CD4-positive, alpha-beta T cell (primary cell): ENCODE measurements at places on chromosomes 2 and 18.

GRCh38 chr2:29010946-29011345, 29.8 kb downstream of the TOGARAM2 start:
- DNase-seq = peak; percentile 33

- DNase-seq = no peak
Observed at GRCh38 chr2:233853353-233853752, 982 bp downstream of the HJURP start.

DNA sequence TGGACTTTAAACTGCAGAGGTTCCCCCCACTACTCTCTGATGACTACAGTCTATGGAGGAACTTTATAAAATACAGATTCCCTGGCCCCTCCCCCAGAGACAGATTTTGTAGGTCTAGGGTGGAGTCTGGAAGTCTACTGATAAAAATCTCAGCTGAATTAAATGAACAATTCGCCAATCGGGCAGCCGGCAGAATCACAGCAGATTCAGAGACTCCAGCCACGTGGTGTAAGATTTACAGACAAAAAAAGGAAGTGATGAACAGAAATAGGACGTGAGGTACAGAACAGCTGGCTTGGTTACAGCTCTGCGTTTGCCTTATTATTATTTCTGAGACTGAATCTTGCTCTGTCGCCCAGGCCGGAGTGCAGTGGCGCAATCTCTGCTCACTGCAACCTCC, 21.4 kb upstream of the MTA3 start:
- no peak for DNase-seq

DNA sequence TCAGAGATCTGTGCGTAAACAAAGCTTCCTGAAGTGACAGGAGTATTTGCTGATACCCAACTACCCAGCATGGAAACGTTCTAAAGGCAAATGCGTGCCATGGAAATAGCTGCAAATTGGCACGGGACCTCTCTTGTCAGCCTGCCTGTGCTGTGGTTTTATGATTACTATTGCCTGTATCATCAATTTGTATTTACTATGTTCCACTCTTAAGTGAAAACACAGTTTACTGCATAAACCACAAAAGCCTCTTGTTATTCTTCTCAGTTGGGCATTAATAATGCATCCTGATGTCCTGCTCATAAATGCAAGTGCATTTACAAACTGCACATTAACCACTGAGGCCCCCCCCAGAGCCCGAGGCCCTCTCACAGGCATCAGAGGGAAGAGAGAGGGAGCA, 196.6 kb upstream of the SLC35G4 start:
- DNase-seq = no peak

DNA sequence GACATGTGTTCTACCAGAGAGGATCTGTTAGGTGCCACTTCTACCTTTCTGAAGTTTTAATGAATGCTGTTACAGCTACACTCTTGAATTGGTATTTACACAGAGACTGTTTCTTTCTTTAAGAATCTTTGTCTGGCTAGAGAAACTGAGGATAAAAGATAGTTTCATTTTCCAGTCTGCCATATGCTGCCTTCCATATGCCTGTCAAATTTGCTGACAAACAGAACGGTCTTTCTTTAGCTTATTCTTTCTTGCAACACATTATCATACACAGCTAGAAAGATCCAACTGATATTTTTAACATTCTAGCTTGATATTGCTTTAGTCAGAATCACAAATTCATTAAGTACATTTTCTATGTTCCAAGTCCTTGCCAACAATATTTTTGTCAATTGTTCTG, 409.8 kb upstream of the CELF4 start:
- no peak for DNase-seq

- no peak for DNase-seq
Observed at GRCh38 chr2:57990118-57990725, 56.4 kb upstream of the VRK2 start.

GRCh38 chr18:59742325-59743111, 45.3 kb upstream of the CCBE1 start:
- DNase-seq = no peak

- DNase-seq = no peak
Observed at GRCh38 chr18:47777626-47778025, 152.8 kb downstream of the SMAD2 start.

DNA sequence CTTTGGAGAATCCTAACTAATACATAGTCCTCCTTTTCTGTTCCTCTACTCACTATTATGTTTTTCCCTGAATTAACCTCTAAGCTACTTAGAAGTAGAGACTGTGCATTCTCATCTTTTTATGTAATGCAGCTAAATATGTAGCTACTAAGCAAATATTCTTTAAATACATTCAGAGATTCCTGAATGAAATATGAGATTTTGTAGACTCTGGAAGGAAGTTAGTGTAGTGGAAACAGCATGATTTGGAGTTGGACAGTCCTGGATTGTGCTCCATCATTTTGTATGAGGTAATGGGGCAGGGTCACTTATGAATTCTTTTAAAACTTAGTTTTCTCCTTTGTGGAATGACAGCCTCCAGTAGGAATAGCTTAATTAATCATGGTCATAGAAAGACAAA, 24.7 kb upstream of the NT5C1B start:
- DNase-seq = no peak

DNA sequence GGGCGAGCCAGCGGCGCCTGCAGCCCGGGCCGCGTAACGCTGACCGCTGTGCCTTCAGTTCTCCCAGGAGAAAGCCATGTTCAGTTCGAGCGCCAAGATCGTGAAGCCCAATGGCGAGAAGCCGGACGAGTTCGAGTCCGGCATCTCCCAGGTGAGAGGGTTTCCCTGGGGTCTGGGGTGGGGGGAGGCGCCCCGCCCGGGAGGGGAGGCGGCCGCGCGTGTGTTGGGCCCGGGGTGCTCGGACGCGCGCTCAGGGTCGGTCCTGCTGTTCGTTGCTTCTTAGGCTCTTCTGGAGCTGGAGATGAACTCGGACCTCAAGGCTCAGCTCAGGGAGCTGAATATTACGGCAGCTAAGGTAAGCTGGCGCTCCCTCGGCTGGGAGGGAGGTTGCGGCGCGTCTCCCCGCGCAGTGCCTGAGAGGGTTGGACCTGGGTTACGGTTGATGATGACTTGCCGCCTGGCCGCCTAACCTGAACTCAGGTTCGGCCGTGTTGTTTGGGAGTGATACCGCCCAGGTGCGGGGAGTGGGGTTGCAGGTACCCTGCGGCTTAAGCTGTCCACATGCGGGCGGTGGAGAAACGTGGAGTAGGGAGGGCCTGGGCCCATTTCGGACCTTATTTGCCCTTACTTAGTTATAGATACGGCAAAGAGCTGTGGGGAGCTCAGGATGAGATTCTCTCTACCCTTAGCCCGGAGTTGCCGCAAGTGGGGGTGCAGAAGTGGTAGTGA, 638 bp downstream of the RPS7 start:
- peak; percentile 66 for DNase-seq

GRCh38 chr2:134372141-134372540, 118.3 kb downstream of the MGAT5 start:
- no peak for DNase-seq

- no peak for DNase-seq
Observed at GRCh38 chr2:190320696-190321095, 1.1 kb upstream of the HIBCH start.

DNA sequence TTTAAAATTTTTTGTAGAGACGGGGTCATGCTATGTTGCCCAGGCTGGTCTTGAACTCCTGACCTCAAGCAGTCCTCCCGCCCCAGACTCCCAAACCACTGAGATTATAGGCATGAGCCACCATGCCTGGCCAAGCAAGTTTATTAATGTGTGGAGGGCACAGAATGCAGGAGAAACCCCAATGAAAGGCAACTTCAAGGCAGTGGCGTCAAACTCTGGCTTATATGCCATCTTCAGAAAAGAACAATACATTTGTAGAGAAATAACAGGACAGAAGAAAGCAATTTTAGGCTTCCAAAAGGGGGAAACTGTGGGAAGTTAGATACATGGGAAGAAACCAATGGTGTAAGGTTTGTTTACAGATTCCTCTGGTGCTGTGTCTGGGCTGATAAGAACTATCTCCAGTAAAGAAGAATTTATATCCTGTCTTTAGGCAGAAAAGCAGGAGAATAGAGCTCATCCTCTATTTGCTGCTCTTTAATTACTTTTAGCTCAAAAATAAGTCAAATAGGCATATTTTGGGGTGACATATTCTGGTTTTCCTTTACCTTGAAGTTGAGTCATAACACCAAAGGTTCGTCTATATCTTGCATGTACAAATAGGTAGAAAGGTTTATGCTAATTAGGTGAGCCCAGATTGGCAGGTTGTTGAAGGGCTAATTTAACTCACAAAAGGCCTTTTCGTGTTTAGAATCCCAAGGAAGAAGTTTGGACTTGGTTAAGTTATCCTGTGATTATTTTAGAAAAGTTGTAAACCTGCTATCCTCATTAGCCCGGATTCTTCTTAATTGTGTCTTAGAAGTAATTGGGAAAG, 26.0 kb upstream of the TMEM214 start:
- DNase-seq = no peak
